Activated CD4-positive, alpha-beta memory T cell treated with anti-CD3 and anti-CD28 coated beads for 36 hours (primary cell): ENCODE measurements at places on chromosomes 2 and 18.

DNA sequence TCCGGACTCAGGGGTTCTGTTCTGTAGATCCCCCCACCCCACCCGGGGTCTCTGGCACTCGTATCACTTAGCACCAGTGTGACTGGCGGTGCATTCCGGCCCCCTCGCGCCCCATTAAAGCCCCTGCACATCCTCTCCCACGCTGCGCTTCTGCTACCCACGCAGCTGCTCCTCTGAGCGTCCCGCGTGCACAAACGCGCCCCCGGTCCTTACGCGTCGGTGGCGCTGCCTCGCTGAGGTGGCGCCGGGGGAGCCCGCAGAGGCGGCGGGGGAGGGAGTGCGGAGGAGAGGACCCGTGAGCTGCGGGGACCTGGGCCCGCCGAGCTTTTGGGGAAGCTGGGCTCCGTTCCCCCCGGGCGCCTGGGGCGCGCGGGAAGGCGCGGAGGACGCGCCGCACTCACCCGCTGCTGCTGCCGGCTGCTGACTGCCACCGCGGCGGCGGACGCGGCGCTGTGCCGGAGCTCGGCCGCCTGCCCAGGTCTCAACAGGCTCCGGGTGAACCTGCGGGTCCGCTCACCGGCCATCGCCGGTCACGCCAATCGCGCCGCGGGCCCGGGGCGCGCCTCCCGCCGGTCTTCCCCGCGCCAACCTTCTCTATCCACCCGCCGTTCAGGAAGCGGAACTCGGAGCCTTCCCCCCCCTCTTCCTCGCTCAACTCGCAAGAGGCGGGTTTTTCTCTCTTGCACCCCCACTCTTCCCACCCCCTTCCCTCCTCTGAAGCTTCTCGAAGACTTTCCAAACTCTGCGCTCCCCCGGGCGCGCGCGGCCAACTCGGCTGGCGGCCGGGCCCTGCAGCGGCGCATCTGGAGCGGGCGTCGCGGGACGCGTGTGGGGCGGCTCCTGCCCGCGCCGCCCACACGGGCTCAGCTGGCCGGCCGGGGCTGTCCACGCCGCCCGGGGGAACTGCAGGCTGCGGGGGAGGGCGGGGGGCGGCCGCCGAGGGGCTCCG is at the start of gene DOCK10:
DOCK10 (minus strand) TSS at position 618 of the 949 bp plus-strand sequence; CDS start at position 524, 94 bp downstream.
- peak; percentile 67 for DNase-seq

- no peak for DNase-seq
Measured at GRCh38 chr2:198880421-198880820, 577.3 kb downstream of the SATB2 start.

DNA sequence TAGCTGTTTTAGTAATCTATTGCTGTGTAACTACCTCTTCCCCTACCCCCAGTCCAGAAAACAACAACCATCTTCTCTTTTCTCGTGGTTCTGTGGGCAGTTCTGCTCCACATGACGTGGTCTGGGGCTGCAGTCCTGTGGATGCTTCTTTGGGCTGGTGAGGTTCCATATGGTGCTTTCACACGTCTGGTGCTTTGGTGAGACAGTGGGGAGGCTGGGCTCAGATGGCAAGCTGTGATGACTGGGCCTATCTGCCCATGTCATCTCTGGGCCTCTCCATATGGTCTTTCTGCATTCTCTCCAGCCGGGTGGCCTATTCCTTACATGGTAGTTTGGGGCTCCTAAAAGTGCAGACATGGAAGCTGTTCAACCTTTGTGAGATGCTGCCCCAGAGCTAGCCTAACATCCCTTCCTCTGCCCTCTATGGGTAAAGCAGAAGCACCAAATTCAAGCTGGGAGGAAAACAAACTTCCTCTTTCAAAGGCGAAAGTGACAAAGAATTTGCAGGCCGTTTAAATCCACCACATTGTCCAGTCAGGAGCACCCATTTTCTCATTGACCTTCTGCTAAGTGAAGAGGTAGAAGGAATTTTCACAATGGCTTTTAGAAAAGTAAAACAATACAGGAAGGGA is 68.3 kb upstream of the IL1R1 start:
- no peak for DNase-seq

DNA sequence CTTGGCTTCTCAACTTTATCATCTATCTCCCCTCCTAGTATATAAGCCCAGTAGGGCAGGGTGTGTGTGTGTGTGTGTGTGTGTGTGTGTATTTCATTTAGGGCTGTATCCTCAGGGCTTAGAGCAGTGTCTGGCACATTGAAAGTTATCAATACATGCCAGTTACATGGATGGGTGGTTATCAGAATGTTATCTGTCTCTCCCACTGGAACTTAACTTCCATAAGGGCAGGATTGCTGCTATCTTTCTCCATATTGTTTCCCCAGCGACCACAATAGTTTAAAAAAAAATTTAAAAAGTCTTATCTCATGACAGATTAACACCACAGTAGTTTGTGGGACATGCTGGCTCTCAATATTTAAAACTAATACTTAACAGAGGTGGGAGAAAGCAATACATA is 488.9 kb downstream of the PLCL1 start:
- no peak for DNase-seq

DNA sequence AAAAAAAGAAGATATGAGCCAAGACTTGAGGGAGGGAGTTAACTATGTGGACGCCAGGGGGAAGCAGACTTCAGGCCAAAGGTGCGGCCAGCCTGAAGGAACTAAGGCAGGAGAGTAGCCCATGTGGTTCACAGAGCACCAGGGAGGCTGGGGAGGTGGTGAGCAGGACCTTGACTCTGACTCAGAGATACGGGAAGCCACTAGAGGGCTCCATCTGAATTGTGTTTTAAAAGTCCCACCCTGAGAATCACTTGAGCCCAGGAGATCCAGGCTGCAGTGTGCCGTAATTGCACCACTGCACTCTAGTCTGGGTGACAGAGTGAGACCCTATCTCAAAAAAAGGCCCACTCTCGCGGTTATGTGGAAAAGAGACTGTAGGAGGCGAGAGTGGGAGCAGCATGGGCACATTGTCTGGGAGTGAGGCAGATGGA is 12.3 kb downstream of the CEP192 start:
- DNase-seq, result peak; percentile 23

GRCh38 chr2:38099099-38100028 is 23.4 kb upstream of the CYP1B1 start:
- DNase-seq, result no peak

DNA sequence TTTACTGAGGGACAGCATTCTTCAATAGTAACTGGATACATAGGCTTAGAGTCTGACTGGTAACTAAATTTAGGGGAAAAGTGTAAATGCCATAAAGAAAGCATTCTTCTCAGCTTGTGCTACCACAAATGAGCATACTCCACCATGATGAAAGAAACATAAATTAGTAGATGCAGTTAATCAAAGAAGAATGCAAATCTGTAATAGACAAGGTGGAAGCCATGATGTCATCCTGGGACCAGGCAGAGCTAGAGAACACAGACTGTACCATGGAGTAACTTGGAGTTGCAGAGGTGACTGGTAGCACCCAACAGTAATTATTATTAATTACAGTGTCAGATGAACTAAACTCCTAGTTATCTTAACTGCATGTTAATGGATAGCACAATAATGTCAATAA is 51.7 kb downstream of the RBKS start:
- DNase-seq, result no peak

DNA sequence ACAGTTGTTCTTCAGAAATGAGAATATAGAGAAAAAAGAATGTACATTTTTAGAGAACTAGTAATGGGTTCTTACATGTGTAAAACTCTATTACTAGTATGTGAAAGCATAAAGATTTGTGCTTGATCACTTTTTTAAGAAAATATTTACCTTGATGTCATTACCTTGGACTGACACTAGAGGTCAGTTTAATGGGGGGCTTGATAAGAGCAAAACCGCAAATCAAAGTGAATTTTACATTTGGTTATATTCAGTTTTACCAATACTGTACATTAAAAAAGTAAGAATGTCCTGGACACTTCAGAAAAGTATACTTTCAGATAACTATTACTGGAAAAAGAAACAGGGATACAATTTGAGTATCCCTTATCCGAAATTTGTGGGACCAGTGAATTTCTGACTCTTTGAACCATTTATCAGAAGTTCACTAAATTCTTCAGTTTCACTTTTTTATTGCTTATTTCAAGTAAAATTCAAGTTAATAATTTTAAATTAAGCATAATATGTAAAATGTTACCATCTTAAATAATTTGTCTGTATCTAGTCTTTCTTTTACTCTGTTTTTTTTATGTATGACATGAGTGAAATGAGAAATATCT is 1149.5 kb downstream of the DSC3 start:
- no peak for DNase-seq

- no peak for DNase-seq
Measured at GRCh38 chr2:54259413-54260240, 3.6 kb upstream of the TSPYL6 start.

DNA sequence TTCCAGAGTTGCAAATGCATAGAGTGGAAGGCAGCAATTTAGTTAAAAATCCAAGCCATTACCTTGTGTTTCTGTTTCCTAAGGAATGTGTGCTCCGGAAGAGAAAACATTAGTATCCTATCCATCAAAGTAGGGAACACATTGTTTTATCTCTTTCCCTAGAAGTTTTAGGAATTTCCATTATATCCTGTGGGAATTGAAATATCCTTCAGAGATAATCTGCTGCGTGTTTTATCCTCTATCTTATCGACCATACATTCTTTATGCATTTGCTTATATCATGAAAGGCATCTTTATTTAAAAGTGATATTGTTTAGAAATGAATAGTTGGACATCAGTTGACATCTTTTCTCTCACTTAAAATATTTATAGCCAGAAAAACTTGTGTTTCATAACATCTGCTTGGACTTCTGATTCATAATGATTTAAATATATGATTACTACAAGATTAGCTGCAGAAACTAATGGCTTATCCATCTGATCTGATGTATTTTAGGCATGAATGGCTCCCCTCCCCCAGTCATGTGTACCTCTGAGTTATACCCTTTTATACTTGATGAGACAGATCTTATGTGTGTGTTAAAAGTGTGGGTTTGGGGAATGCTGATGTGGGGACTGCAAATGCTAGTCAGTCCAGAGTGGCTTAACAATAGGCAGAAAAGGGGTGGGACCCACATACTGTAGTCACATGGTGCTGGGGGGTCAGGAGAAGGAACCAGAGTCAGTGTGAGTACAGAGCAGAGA is 136.2 kb upstream of the ARHGAP28 start:
- DNase-seq, result no peak

DNA sequence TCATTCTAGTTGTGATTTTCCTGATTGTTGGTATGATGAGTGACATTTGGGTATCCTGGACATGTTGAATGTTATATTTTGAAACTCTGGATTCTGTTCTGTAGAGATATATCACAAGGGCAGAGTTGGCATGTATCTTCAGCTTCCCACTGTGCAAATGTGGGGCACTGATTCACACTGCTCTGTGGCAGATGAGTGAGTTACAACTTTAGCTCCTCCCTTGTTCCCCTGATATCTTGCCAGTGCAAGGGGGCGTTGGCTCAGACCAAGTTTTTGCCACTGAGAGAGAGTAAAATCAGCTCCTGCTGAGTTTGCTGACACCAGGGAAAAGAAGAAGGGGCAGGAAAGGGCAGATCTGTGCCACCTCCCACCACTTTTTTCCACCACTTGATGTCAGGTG is 199.6 kb upstream of the MMADHC start:
- DNase-seq, result no peak

DNA sequence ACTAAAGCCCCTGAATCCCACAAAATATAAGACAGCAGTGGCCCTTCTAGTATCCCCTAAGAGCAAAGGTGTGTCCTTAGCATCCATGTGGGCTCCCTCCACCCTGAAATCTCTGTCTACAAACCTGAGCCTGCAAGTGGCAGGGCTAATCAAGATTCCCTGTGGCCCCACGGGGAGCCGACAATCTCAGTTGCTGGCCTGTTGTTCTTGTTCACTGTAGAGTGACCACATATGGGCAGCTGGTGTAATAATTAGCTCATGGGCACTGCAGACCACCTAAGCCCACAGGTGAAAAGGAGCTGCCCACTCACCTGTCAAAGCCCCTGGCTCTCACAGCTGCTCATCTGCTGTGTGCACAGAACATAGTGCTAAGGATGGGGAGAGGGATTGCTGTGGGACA is 102.3 kb downstream of the MRO start:
- no peak for DNase-seq

GRCh38 chr2:9226458-9227380 is 20.1 kb downstream of the ASAP2 start:
- DNase-seq, result no peak

DNA sequence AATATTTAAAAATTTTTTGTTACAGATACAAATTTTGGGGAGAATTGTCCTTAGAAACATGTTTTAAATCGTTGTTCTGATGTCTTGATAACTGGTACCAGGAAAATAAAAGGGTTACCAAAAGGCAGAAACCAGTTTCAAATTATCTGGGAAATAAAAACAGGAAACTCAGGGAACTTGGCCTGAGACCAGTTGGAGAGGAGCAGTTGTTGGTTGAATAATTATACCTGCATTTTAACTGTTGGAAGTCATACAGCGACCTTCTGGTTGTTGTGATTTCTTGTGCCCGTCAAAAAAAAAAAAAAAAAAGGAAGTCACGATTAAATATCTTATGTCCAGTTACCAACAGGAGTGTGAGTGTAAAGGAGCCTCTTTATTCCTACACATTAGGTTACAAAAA is 51.8 kb downstream of the CRIM1 start:
- DNase-seq, result no peak

DNA sequence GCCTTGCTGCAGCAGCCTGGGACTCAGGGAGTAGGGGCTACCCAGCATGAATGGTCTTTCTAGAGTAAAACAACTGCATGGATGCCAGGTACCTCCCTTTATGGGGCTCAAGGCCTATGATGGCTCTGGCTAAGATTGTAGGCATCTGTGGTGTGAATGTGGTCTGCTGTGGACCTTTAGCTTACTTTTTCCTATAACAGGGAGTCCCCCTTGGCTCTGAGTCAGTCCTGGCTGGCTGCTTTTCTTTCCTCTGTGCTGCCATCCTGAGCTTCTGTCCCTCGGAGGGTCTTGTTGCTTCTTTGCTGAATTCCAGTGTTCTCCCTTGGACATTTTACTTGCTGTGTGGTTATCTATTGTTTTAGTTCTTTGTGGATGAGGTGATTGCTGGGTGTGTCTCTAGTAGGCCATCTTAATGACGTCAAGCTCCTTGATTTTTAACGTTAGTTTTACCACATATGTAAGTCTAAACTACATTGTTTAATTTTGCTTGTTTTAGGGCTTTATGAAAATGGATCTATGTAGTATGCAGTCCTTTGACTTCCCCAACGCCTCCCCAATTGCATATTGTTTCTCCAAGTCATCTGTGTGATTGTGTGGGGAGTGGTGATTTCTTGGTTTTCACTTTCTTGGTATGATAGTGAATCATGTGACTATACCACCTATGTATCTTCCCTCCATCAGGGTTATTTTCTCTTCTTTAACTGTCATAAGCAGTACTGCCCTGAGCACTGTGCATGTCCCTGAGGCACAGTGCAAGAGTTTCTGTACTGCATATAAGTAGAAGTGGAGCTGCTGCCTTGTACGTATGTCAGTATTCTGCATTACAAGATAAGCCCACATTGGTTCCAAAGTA is 92.4 kb downstream of the NCK2 start:
- DNase-seq, result peak; percentile 74

DNA sequence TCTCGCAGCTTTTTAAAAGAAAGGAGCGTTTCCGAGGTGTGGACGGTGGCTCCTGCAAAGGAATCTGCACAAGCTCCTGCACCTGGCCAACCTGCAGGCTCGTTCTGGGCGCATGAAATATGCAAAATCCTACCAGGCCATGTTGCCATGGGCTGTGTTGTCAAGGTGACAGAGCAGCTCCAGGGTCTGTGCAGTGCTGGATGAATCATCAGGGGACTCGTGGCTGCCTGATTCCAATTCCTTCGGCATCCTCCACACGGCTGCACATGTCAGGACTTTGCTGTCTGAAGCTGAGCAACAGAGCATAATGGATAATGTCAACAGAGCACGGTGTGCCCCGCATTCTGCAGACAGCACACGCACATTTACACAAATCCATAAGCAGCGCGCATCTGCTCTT is 120.5 kb downstream of the EIPR1 start:
- no peak for DNase-seq

GRCh38 chr2:181252262-181253148 is 204.7 kb upstream of the ITGA4 start:
- DNase-seq, result no peak
